ENCODE measurements at places on chromosomes 6 and 20.

DNA sequence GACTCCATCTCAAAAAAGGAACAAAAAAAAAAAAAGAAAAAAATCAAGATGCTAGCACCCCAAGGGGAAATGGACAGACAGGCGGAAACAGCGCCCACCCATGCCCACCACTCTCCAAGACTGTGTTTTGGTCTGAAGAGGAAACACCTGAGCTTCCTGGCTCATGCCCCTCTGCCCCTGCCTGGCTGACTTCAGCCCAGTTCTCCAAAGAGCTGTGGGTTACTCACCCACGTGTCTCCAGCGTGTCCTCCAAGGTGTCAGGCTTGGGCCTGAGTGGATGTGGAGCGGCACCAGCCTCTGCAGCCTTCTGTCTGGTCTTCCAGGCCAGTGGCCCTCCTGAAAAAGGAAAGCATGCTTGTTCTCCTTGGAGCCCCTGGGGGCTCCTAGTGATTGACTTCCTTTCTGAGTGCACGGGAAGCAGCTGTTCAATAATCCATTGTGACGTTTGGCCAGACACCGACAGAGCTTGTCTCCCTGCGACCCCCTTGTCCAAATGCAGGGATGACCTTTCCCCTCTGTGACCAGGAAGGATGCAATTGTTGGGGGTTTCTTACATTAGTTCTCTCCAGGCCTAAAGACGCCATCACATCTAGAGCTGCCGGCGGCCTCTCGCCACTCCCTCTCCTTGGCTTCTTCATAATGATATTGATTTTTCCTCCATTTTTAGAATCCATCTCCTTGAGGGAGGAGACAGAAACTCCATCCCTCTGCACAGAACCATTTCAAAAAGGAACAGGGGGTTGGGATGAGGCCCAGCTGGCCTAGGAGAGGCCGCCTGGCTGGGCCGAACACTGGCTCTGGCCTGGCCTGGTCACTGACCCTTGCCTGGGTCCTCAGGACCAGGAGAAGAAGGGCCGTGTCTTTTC, 58.4 kb downstream of the ADNP start:
- DNase-seq: peak; percentile 34

DNA sequence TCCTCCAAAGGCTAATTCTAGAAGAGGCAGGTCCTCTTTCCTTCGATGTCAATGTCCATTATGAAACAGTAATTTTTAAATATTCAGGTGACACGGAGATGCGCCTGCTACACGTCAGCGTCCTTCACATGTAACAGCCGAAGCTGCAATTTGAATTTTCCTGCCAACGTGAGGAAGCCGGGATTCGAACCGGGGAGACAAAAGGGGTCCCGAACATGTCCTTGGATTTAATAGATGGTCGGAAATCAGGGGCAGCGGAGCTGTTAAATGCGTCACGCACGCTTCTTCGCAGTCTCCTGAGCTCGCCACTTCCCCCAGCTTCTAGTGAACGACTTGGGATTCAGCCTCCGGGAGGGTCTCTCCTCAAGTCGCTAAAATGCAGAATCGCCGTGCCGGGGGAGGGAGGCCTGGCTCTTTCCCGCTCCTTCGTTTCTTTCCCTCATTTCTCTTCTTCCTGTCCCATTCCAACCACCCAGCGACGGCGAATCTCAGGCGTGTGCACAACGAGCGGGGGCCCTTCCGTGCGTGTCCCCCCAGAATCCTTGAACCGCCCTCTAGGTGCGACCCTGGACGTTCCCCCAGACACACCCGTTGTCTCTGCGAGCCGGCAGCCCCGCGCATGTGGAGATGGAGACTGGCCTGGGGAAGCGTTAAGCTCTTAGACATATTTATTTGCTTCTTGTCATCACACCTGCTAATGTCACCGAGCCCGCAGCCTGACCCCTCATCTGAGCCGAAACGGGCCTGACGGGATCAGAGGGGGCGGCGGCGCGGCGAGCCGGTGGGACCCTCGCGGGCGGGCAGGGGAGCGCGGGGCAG, 1.3 kb upstream of the FOXC1 start:
- no peak for DNase-seq

- no peak for DNase-seq
These were observed 103.5 kb downstream of the GJA10 start for GRCh38 chr6:89997456-89998445.

DNA sequence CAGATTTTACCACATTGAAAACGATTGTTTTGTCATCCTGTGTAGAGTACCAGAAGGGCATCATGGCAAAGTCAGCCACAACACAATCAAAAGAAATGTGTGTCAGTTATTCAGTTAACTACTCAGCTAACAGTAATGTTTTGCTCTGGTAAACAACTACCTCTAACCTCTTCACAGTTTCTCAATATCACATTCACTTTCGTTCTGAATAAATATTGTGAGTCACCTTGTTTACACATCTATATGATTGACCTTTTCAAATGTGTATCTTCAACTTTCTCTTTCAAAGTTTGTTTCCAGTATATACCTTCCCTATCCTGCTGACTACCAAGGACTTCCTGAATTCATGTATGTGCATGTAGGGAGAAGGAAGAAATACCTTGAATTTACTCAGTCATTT, 216.6 kb upstream of the UFL1 start:
- DNase-seq: no peak

DNA sequence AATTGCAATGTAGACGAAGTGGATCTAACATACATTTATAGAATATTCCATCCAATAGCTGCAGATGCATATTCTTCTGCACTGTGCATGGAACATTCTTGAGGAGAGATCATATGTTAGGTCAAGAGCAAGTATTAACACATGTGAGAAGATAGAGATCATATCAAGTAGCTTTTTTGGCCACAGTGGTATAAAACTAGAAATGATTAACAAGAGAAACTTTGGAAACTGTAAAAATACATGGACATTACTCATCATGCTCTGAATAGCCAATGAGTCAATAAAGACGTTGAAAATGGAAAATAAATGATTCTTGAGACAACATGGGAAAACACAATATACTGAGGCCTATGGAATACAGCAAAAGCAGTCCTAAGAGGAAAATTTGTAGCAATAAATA, 94.2 kb downstream of the STXBP5 start:
- no peak for DNase-seq

Data from kidney capillary endothelial cell (primary cell).